ENCODE measurements at places on chromosomes 11 and 22. TPM values are rescaled to one million over a fixed set of nuclear protein-coding genes. Genes with fewer than 3 reads are reported as not detected.

- DNase-seq, result no peak
Observed at GRCh38 chr11:64923151-64923661, 1.3 kb upstream of the PPP2R5B start.

GRCh38 chr11:59801981-59802638 lies 8.5 kb downstream of the MRPL16 start:
- DNase-seq, result peak; percentile 47

- DNase-seq, result no peak
Observed at GRCh38 chr22:41822317-41823057, 10.4 kb upstream of the SREBF2 start.

DNA sequence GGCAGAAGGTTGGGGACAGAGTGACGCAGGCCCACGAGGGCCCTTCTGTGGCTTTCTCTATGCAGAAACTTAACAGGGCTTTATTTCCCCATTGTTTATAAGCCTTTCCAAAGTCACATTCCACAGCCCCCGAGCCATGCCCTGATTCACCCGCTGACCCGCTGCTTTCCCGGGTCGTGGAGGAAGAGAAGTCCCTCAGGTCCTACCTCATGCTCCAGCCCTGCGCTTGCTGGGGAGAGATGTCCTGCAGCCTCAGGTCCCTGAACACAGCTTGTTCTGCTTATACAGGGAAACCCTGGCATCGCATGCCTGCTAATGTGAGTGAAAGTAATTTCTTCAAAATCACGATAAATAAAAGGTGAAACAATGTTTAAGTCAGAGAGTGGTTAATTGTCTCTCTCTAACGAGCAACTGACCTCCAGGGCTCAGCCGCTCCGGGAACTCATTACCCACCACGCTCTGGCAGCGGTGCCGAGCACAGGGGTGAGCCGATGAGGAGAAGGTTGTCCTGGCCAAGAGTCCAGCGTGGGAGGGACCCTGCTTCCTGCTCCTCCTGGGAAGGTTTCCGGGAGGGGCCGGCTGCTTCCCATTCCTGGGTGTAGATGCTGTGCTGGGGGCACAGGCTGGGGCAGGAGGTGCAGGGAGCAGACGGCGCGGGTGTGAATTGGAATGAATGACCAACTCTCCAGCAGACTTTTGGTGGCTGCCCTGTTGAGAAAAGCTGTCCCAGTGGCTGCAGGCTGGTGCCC lies 595.2 kb downstream of the BRD1 start:
- no peak for DNase-seq

C11orf86 gene
- total RNA-seq, result not detected

GRCh38 chr11:20122131-20122530 lies 38.1 kb downstream of the DBX1 start:
- DNase-seq, result no peak

DNA sequence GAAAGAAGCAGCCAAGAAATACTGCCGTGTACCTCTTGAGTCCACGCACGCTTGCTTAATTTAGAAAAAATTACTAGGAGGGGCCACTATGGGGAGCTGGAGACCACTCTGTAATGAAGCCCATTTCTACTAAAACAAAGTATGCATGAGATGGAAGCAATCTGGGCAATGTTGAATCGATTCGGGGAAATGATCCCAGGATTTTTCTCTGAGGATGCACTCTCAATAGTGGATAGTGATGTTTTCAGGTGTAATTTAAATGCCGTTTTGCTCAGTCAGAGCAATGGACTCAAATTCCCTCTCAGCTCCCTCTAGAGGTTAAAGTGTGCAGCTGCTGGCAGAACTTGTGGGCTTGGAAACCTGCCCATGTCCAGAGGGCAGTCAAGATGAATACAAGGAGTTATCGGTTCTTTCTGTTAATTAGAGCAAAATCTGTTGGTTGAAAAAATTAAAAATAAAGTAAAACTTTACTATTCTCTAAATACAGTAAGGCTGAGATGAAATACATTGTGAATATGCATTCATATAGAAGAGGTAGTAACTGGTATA lies 64.1 kb downstream of the ME3 start:
- DNase-seq, result peak; percentile 68

RAB3IL1 gene
- 10.5 TPM for total RNA-seq

CBX7 gene
- 75.9 TPM for total RNA-seq

DNA sequence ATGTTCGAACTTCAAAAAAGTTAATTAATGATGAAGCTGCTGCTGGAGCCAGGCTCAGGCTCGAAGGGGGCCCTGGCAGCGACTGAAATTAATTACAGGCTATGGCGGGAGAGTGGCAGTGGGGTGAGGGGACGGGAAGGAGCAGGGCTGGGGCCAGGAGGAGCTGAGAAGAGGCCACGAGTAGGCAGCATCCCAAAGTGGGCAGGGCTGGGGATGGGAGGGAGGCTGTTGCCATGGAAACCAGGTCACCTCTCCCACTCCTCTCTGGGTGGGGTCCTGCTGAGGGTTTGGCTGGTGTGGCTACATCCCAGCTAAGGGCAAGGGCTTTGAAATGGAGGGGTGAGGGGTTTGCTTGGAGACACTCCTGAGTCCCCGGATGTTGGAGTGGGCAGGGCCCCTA lies 23.9 kb downstream of the CACNA1I start:
- no peak for DNase-seq

C22orf23 gene
- 0.50 TPM for total RNA-seq

GRCh38 chr22:23306926-23307325 lies 126.6 kb downstream of the BCR start:
- no peak for DNase-seq

DNA sequence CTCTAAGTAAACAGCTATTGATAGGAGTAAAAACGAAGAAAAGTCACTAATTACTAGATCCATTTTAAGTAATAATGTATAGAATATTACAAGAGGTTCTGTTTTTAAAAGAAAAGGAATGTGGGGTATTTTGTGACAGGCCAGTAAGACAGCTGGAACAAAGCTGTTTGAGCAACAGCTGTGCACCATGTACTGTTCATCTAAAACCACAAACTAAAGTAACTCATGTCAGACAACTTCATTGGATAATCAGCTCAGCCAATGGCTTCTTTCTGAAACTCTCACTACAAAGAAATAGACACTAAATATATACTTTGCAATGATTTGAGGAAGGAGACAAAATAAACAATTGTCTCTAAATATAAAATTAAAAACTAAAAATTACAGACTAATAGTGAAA lies 16.1 kb downstream of the RRAS2 start:
- DNase-seq, result no peak

DNA sequence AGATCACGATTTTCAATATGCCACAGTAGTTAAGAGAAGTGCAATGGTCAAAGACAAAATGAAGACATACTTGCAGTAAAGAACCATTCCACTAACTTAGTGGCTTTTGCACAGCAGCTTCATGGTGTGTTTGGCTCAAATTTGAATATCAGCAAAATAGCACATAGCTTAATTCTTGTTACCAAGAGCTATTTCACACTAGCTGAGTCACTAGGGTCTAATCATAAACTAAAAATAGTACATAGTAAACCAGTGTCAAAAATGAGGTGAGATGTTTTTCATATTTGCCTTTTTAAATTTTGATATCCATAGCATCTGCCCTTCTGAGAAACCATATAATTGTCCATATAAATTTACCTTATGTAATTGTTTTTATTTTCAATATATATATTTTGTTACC lies 325.0 kb upstream of the LUZP2 start:
- no peak for DNase-seq

DNA sequence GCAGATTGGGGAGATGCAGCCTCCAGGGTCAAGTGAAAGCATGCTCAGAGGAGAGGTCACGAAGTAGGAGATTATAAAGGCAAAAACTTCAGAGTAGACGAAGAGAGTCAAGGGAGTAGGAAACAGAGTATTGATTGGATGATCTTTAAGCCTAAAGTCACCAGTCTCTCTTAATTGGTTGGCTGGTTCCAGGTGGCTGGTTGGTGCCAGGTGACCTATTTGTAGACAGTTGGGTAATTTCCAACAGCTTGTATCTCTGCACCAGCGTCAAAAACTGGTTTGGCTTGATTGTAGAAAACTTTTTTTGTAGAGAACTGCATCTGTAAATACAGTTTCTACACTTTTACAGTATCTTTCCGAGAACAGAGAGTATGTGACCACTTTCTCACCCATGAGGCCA lies 75.7 kb upstream of the CCDC90B start:
- DNase-seq, result no peak

DNA sequence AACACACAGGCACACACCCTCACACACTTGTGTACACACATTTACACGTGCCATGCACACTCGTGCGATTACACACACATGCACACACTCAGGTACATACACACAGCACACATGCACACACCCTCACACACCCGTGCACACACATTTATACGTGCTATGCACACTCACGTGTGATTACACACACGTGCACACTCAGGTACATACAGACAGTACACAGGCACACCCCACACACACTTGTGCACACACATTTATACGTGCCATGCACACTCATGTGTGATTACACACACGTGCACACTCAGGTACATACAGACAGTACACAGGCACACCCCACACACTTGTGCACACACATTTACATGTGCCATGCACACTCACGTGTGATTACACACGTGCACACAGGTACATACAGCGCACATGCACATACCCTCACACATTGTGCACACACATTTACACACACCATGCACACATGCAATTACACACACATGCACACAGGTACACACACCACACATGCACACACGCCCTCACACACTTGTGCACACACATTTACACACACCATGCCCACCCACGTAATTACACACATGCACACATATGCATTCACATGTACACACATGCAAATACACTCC lies 4.6 kb downstream of the IFITM10 start:
- DNase-seq, result no peak

DNA sequence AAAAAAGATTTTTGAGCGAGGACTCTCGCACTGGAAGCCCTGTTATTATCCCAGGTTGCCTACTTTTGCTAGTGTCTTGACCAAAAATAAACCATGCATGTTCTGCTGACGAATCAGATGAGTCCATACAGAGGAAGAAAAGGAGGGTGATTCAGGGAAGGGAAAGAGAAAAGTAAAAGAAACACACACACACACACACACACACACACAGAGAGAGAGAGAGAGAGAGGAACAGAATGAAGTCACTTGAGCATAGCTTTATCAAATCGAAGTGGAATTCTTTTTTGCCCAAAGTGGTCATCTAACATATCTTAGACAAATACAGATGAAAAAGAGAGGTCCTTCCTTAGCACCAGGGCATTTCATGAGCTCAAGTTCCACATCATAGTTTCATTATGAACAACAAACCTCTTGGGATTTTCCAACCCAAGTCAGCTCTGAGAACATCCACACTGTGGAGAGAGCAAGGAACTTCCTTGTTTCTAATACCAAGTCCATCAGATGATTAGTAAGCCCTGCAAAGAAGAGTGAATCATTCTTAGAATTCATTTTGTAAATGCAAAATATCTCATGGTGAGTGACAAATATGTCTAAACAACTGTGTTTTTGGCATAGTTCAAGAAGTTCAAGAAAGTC lies 7.7 kb upstream of the MMP12 start:
- no peak for DNase-seq

CALCA gene
- not detected for total RNA-seq

DNA sequence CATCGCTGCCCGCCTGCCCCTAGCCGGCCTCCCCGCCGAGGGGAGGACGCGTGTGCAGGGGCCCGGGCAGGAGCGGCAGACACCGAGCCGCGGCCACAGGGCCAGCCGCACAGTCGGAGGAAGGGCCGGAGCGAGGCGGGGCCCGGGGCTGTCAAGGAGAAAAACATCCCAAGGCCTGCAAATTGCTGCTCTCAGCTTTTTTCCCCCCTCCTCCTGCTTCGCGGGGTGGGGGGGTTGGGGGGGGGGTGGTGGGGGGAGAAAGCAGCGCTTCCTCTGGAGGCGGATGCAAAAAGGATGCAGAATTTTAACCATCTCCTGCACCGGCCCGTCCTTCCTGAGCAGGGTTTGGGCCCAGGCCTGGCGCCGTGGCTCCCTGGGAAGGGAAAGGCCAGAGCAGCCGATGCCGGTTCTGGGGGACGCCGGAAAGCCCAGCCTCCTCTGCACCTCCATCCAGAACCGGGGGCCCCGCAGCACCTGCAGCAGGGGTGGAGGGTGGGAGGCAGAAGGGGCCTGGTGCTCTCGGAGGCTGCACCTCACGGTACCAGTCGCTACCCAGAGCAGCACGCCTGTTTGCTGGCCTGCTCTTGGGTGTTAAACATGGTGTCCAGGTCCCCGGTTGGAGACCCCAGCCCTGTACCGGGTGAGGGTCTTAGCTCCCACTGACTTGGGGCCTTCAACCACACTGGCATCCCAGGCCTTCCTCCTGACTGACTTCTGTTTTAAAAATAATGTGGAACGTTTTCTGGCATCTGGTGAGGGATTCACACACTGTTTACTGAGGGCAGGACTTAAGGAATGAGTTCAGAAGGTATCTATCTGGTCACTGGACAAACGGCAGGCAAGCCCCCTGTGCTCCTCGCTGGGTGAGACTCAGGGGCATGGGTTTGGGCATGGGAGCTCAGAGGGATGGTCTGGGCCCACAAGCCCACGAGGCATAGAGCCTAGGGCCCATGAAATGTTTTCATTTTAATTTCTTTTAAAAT lies 77.4 kb upstream of the WNT7B start:
- DNase-seq, result peak; percentile 77

GRCh38 chr11:111229604-111230003 lies 15.9 kb upstream of the POU2AF2 start:
- DNase-seq, result no peak

SBF1 gene
- total RNA-seq, result 67.9 TPM

DNA sequence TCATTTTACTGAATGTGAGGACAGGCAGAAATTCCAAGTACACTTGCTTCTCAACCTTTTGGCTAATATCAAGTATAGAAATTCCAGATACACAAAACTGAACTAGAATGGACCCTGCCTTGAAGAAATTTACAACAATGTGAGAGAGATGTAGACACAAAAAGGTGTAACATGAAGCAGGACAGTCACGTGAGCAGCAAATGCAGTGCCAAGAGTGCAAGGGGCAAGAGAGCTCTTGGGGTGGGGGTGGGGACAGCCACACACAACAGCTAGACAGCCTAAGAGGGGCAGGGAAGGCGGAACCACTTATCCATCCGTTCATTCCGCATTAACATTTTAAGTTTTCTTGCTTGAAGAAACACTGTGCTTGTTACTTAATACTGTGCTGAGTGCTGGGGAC lies 28.9 kb downstream of the PLEKHA7 start:
- DNase-seq, result no peak

DNA sequence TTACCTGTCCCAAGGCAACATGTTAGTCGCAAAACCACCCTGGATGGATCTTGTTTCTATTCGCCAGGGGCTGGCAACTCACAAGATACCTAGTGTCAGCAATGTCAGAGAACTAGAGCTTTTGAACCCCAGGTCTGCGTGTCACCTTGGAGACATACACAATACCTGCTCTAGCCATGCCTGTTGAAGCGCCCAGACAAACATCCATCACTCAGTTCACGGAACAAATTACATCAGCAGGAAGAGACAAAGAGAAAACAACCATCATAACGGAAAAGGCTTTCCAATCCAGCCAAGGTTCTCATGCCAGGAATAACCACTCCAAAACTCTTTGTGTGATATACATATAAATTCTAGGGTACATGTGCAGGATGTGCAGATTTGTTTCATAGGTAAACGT lies 2.2 kb downstream of the CD59 start:
- DNase-seq, result no peak

MYH9 gene
- 195 TPM for total RNA-seq

CSF2RB gene
- total RNA-seq, result 1.5 TPM

GRCh38 chr22:22870577-22871404 lies 16.8 kb upstream of the IGLL5 start:
- DNase-seq, result no peak

All from heart right ventricle (tissue), 16 donors.